Nucleus accumbens (tissue), 56 donors: ENCODE measurements at places on chromosomes 2 and 18.

- no peak for DNase-seq
Measured at GRCh38 chr2:106685180-106685897, 198.2 kb downstream of the CD8B2 start.

GRCh38 chr18:56124186-56124585 is 514.2 kb downstream of the TXNL1 start:
- no peak for DNase-seq

- no peak for DNase-seq
Measured at GRCh38 chr2:150610670-150611279, 123.3 kb upstream of the RND3 start.

GRCh38 chr2:161424394-161424769 is 8.3 kb downstream of the TBR1 start:
- no peak for DNase-seq

DNA sequence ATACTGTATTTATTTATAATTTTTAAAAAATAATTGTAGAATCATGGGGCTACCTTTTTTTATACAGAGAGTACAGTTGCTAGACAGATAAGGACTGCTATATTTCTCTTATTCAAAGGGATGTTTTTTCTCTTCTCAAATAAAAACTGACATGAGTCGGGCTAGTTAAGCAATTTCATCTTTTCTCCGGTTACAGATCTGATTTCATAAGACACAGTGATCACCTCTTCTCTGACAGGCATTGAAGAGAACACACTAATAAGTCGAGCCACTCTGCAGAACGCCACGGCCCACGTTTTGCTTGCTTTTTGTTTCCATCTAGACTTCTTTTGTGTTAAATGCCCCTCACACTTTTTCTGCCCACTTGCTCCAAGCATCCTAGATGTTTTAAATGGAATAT is 85.4 kb downstream of the HNRNPLL start:
- DNase-seq = no peak

GRCh38 chr2:218894151-218894879 is 13.7 kb downstream of the WNT10A start:
- no peak for DNase-seq

DNA sequence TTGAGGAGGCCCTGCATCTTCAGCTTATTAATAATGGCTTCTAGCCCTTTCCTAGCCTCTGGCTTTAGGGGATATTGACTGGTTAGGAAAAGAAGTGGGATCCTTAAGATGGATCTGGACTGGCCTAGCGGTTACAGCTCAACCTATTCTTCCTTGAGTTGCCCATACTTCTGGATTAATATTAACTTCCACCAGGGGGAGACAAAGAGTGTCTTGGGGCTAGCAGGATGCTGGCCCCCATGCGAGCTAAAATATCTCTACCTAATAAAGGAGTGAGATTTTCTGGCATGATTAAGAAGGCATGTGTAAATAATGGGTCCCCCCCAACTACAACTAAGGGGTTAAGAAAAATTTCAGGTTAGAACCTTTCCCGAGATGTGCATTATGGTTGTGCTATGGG is 23.2 kb upstream of the PLA2R1 start:
- no peak for DNase-seq

DNA sequence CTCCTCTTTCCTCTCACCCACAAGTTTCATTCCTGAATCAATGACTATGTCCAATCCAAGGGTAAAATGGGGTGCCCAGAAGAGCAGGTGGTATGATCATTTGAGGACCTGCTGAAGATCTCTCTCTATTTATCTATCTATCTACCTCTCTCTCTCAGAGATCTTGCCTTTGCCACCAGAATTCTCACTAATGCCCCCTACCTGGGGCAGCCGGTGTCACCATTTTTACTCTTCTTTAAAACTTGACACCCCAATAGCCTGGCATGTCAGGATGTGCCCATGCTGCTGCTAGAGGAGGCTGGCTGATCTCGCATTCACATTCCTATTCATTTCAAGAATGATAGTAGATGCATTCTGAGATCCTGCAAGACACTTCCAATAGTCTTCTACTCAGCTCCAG is 24.3 kb upstream of the RPIA start:
- DNase-seq = no peak

DNA sequence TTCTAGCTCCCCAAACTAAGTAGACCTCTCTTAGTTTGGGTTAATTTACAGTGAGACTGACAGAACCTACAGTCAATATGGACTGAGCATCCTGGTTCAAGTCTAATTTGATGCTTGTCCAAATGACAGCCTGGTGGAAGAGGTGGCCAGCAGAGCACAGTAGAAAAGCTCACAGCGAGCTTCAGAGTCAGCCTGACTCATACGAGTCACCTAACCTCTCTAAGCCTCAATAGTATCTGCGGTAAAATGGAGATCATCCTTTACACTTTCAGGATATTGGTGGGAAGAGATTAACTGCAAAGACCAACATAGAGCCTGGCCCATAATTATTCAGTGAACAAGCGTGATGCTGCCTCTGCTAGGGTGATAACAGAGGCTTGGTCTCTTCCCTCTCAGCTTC is 54.5 kb downstream of the DOCK10 start:
- no peak for DNase-seq

DNA sequence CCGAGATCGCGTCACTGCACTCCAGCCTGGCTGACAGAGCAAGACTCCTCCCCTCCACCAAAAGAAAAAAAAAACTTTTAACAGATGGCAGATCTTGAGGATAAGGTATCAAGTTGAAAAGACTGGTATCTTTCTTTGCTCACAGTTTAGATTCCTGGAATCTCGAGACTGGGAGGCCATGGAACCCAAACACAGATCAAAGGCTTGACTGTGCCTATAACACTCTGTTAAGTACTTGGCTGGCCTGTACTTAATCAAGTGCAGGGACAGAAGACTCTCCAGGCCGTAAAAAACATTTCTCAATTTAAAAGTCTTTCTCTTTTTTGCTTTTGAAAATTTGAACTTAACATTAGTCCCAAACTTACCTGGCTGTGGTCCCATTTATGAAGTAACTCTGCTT is 107.1 kb upstream of the ZNF516 start:
- no peak for DNase-seq

DNA sequence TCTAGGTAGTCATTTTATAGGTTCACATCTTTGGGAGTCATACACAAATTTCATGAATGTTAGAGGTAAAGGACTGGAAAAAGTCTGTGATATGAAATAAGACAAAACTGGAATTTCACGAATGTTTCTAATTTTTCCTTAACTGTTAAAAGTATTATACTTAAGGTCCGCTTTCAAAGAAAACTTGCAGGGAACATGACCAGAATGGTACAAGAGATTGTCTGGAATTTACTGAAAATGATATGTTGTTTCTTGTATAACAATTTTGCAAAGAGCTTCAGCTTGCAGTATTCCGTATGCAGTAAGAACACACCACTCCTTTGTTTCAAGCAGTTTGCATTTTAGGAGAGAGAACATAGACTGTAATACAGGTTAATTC is 1.6 kb downstream of the DDX1 start:
- no peak for DNase-seq

DNA sequence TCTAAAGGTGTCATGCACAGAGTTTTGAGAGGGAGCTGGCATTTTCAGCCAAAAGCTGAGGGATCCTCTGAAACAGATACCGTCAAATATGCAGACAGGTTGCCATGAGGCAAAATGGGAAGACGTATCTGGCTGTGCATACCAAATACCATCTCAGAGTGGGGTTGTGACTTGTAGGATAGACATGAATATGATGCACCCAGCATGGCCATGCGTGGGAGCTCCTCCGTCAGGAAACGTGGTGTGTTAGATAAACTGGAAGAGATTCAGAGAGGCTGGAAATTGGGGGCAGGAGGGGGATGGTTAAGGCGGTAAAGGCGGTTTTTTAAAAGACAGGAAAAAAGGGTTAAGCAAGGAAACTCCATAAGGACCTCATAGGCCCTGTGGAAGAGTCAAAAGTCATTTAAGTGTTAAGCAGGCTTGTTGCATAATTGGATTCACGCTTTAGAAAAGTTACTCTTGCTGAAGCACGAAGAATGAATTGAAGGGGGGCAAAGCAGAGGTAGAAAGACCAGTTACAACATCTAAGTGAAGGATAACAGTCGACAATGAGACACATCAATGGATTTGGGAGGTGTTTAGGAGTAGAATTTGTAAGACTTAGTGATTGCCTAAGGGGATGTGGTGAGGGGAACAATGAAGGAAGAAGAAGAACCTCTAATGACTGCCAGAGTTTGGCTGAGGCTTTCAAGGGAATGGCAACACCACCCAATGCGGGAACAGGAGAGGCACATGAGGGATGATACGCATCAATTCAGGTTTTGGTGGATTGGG is 139.6 kb upstream of the CTAGE1 start:
- DNase-seq = no peak

DNA sequence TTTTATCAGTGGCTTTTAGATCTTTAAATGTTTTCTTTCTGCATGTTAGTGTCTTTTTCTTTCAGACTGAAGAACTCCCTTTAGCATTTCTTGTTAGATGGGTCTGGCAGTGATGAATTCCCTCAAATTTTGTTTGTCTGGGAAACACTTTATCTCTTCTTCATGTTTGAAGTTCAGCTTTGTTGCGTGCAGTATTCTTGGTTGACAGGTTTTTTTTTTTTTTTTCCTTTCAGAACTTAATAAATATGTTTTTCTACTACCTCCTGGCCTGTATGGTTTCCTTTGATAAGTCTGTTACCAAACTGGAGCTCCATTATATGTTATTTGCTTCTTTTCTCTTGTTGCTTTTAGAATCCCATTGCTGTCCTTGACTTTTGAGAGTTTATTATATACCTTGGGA is 89.8 kb upstream of the ACKR3 start:
- no peak for DNase-seq
